CD4-positive, alpha-beta T cell (primary cell): ENCODE measurements at places on chromosomes 4 and X.

DNA sequence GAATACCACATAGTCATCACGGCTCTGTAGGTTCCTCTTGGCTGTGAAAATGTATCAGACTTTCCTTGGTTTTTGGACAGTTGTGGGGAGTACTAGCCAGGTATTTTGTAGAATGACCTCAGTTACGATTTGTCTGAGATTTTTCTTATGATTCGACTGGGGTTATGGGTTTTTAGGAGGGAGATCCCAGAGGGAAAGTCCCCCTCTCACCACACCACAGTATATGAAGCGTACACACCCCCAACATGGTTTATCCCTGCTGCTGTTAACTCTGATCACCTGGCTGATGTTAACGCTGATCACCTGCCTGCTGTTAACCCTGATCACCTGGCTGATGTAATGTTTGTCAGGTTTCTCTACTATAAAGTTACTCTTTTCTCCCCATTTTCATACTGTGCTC, 72.6 kb downstream of the ANAPC4 start:
- DNase-seq: no peak

DNA sequence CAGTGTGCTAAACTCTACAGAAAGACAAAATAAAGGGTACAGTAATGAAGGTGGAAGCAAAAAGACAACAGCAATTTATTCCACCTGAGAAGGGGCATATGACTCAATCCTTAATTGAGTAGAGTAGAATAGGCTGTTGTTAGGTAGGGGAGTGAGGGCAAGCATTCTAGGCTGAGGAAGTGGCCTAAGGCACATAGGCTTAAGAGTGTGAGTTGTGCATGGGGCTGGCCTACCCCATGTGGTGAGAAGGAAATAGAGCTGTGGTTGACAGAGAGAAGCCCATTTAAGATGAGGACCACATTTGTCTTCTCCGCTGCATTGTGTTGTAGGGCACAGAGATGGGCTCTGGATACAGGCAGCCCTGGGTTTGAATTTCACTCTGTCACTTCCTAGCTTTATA, 3.4 kb upstream of the ZCCHC18 start:
- DNase-seq: no peak

GRCh38 chrX:69024161-69024736, 141.0 kb downstream of the PJA1 start:
- DNase-seq: no peak

- no peak for DNase-seq
Observed at GRCh38 chr4:173565281-173565680, 35.3 kb upstream of the HAND2 start.

- DNase-seq: no peak
Observed at GRCh38 chrX:115311601-115312001, 22.1 kb downstream of the LUZP4 start.
